ENCODE measurements at places on chromosomes 2 and 18.

DNA sequence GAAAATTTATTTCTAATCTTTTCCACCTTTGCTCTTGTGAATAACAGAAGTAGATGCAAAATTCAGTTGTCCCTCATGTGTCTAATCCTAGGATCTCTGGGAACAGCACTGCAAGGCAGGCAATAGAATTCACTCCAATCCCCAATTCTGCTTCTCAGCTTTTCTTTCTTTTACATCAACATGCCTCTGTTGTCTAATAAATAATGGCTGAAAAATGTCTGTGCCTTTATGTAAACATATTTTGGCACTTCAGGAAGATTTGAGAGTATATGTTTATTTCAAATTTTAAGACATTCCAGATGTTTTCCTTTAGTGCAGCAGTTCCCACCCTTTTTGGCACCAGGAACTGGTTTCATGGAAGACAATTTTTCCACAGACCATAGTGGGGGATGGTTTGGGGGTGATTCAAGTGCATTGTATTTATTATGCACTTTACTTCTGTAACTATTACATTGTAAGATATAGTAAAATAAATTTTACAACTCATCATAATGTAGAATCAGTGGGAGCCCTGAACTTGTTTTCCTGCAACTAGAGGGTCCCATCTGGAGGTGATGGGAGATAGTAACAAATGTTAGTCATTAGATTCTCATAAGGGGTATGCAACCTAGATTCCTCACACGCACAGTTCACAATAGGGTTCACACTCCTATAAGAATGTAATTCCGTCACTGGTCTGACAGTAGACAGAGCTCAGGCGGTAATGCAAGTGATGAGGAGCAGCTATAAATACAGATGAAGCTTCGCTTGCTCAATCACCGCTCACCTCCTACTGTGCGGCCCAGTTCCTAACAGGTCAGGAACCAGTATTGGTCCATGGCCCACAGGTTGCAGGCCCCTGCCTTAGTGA, 590.3 kb upstream of the CNTNAP5 start:
- DNase-seq = no peak

GRCh38 chr2:9273486-9274130, 67.0 kb downstream of the ASAP2 start:
- DNase-seq = no peak

DNA sequence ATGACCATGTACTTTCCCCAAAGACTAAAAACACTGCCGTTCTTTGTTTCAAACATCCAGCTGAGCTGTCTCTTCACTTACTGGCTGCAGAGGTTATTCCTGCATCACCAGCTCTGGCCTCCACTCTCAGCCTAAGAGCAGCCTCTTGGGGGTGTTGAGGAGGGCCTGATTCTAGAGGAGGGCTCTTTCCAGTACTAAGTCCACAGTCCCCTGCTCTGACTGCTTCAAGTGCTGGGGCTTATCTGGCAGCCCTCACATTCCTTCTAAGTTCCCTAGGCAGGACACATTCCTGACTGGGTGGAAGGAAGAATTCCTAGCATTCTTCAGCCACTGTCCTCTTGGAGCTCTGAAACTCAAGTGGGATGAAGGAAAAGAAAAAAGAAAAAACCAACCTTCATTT, 32.9 kb upstream of the EHBP1 start:
- DNase-seq = peak; percentile 43

DNA sequence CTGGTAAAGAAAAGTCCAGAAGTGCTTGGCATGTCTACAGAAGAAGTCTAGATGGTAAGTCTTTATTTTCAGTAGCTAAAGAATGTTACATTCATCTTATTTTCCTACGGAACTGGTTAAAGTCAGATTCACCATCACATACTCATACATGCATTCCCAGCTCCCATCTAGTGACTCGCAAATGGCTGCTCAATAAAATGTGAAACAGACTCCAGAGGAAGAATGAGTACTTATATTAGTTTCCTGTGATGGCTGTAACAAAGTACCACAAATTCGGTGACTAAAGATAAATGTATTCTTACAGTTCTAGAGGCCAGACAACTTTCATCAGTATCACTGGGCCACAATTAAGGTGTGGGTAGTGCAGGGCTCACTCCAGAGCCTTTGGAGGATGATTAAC, 797.2 kb downstream of the SATB2 start:
- no peak for DNase-seq

DNA sequence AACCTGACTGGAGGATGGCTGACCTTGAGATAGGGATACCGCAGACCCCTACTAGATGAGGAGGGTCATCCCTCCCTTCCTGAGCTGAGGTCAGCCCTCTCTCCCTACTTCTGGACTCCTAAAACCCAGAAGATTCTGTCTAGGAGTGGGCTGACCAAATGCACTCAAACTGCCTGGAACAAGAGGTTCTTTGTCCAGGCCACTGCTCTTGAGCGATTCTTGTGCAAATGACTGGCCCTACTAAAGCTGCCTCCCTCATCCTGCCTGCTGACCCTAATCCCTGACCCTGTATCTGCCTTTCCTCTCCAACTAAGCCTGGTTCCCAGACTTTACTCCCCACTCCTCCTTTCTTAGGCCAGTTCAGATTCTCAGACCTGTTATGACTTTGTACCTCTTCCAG, 56.2 kb downstream of the EFR3B start:
- no peak for DNase-seq

- no peak for DNase-seq
These were observed 103.0 kb downstream of the SPIRE1 start for GRCh38 chr18:12554796-12555388.

GRCh38 chr2:79622508-79622907, 109.7 kb downstream of the CTNNA2 start:
- DNase-seq = no peak

DNA sequence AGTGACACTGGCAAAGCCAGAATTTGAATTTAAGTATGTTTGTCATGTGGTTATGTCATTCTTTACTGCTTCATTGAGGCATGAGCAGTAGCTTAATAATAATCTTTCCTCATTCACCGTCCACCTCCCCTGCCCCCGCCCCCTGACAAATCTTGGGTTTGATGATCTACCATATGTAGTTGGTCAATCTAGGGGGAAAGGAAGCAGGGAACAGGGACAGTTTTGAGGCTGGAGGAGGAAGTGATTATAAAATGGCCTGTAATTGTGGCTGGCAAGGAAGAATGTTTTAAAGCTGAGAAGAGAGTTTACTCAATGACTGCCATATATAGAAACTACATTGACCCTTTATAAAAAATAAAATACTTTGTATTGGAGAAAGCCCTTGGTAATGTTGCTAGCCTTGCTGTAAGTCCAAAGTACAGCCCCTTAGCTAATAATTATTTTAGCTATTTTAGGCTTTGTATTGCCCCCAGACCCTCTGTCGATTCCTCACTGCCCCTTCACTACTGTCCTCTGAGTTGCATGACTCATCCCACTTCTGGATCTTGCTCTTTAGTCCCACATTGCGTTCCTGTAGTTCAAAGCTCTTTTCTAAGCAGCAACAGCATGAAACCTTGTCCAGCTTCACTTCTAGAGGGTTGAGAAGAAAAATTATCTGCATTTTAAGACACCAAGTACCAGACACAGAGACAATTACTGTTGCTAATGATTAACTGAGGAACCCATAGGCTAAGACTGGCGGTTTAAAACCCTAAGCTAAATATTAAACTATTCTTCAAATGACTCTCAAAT, 38.4 kb downstream of the PELI1 start:
- no peak for DNase-seq

- no peak for DNase-seq
These were observed 16.3 kb upstream of the WDR75 start for GRCh38 chr2:189424961-189425360.

DNA sequence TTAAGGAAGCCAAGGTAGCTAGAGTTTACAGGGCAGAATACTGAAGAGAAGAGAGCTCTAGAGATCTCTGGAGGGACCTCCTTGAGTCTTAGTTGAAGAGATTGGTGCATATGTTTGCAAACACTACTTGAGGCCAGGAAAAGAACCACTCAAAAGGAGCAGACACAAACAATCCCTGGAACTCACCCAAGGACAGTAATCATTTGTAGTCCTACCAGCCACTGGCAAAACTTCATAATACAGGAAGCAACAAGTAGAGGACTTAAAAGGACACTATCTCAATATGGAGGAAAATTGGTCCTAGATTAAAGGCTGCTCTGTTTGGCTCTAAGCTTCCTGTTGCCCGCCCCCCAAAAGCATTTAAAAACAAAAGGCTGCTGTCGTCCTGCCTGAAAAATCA, 46.9 kb upstream of the UBXN4 start:
- no peak for DNase-seq

DNA sequence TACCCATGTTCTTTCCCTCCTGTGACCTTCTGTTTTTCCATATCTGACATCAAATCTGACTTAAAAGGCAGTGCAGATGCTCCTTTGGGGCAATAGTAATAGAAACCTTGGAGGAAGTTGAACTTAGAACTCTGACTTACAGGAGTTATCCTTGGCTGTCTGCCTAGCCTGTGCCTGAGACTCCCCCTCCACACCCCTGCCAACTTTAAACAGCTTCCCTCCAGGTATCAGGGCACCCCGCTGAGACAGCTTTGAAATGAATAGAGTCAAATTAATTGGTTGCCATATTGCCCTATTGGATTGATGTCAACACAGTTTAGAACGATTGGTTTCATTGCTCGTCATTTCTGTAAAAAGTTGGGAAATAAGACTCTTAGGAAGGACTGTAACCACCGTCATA, 322.0 kb downstream of the PRKCE start:
- no peak for DNase-seq

- DNase-seq = no peak
These were observed 686.7 kb downstream of the NYAP2 start for GRCh38 chr2:226086190-226086589.

DNA sequence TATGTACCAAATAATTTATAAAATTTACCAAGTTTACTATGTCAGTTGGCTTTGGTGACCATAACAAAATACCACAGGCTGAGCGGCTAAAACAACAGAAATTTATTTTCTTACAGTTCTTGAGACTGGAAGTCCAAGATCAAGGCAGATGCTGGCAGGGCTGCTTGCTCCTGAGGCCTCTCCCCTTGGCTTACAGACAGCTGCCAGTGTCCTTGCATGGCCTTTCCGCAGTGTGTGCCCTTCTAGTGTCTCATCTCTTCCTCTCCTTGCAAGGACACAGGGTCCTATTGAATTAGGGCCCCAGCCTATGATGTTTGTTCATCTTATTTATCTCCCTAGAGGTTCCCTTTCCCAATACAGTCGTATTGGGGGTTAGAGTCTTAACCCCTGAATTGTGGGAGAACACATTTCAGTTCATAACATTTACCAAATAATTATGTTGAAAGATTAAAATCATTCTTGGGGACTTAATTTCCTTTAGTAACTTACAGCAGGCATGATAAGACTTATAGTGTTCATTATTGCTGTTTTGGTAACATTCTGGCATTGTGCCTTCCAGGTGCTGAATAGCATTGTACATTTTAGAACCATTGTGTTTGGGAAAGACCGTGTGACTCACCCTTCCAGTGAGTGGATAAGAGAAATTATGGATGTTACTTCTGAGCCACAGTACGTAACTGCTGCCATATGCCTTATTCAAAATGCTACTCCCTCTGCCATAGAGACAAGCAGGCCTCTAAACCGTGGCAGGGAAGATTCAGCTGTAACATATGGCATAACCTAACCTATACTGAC, 317.5 kb downstream of the TMX3 start:
- no peak for DNase-seq

- no peak for DNase-seq
These were observed 41.1 kb upstream of the RMND5A start for GRCh38 chr2:86679036-86679435.

DNA sequence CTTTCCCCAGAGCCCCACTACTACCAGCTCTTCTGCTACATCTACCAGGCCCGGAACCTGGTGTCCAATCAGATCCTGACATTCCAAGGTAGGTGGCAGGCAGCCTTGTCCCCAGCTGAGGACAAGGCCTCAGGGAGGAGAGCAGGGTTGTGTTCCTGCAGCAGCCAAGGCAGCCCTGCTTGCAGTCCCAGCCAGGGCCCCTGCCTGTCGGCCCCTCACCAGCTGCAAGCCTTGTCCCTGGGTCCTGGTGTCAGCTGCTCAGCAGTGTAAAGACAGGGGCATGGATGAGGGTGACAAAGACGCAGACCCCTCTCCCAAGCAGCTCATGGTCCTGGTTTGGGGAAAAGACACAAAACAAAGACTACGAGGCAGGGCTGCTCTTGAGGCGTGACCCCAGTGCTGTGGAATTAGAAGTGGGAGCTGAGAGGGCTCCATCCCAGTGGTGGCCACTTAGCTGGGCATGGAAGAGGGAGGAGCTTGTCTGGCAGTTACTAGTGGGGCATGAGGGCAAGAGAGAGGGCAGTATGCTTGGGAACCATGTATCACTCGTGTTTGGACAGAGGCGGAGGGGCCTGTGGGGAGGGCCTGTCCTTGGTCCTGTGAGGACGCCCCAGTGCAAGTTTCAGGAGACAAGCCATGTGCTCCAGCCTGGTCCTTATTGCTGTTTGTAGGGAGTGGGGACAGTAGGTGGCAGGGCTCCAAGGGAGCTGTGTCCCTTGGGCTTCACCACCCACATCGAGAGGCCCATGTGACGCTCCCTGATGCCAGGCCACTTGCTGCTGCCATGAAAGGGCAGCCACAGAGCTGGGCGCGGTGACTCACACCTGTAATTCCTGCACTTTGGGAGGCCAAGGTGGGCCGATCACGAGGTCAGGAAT, 47.5 kb downstream of the LMAN2L start:
- no peak for DNase-seq

- DNase-seq = no peak
These were observed 248.3 kb upstream of the KYNU start for GRCh38 chr2:142629193-142629592.

- DNase-seq = no peak
These were observed 106.4 kb downstream of the VIT start for GRCh38 chr2:36802952-36803351.

DNA sequence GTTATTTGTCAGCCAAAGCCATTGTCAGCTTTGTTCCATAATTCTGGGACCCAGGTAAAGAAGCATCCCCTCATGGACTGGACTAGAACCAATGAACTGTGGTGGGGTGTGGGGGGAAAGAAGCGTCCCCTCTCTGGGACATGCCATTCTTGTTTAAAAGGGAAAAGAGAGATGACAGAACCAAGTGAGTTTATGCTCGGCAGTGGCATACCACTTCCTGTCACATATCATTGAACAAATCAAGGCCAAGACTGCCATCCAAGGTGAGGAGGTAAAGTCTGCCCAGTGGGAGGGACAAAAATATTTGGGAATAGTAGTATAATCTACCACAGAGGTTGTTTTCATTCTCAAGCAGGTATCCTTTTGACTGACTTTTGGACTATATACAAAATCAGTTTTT, 4.7 kb upstream of the GLS start:
- no peak for DNase-seq

- DNase-seq = no peak
These were observed 9.7 kb upstream of the DNAJB2 start for GRCh38 chr2:219269362-219270054.

- no peak for DNase-seq
These were observed 154.2 kb upstream of the PGAP1 start for GRCh38 chr2:197080578-197081216.

All from AG04450 (cell line).